ENCODE measurements at places on chromosomes 11 and 22. TPM values are rescaled to one million over a fixed set of nuclear protein-coding genes. Genes with fewer than 3 reads are reported as not detected.
A peak's percentile ranks its signal among the peaks of the same experiment; 100 is the strongest.

FLRT1 gene
- total RNA-seq = 0.96 TPM

CBLIF gene
- 0.48 TPM for total RNA-seq

TBX1 gene
- total RNA-seq = 0.80 TPM

PLAAT4 gene
- 9.9 TPM for total RNA-seq

- no peaks in the 10 kb centered on the region for H3K27me3 ChIP-seq
- DNase-seq = no peak
- H3K4me1 ChIP-seq = no peaks in the 10 kb centered on the region
- H3K36me3 ChIP-seq = no peaks in the 10 kb centered on the region
- no peak overlapping the region for H3K4me3 ChIP-seq
Measured at GRCh38 chr11:8766988-8767374, 84.4 kb downstream of the RPL27A start.

- H3K27ac ChIP-seq = peak within 1 kb of the TSS; percentile 88
- H3K27me3 ChIP-seq = no peaks in the 10 kb centered on the region
- H3K4me1 ChIP-seq = no peaks in the 10 kb centered on the region
- H3K36me3 ChIP-seq = no peaks in the 10 kb centered on the region
- peak; percentile 95 for DNase-seq
- peak within 1 kb of the TSS; percentile 92 for H3K4me3 ChIP-seq
Measured at GRCh38 chr11:74398244-74399159, at the start of gene PGM2L1. Gene PGM2L1 (minus strand): TSS chr11:74398433. CDS start chr11:74398161, 272 bp downstream.

DNA sequence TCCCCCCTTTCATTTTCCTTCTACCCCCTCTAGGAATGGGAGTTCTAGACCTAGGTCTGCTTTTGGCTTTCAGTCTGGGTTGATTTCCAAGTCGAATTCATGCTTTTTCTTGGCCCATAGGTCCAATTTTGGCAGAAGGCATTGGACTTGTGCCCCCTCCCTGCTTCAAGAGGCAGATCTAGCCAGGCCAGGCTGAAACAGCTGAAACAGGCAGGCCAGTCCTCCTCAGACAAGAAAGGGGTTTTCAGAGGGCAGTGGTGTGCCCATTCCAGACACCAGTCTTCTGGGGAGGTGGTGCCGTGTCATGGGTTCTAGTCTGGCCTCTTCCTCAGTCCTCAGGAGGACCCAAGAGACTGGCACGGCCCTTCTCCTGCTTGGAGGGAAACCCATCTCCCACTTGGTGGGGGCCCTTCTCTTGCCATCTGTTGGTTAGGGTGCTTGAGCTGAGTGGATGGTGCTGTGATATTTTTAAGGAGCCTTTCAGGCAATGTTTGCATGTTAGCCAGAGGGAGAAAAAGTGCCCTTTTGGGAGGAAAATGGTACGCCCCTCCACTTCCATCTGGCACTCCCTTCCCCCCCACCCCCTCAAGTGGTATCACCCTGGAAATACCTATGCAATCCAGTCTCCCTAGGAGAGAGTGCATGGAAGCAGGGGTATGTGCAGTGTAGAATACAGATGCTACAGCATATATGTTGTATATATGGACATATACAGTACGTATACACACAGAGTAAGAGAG, 53.6 kb downstream of the SYT13 start:
- H3K4me1 ChIP-seq = no peaks in the 10 kb centered on the region
- H3K27ac ChIP-seq = no peak overlapping the region
- H3K36me3 ChIP-seq = no peaks in the 10 kb centered on the region
- H3K4me3 ChIP-seq = no peak overlapping the region
- DNase-seq = no peak

- no peaks in the 10 kb centered on the region for H3K4me1 ChIP-seq
- H3K27me3 ChIP-seq = no peaks in the 10 kb centered on the region
- no peaks in the 10 kb centered on the region for H3K36me3 ChIP-seq
- no peak for DNase-seq
Measured at GRCh38 chr11:95897731-95898130, 26.2 kb downstream of the MTMR2 start.

GRCh38 chr11:12066056-12066798, 44.2 kb upstream of the MICAL2 start:
- H3K4me3 ChIP-seq = no peak overlapping the region
- no peaks in the 10 kb centered on the region for H3K36me3 ChIP-seq
- DNase-seq = no peak
- H3K4me1 ChIP-seq = peaks cover 5% of the 10 kb centered on the region

DNA sequence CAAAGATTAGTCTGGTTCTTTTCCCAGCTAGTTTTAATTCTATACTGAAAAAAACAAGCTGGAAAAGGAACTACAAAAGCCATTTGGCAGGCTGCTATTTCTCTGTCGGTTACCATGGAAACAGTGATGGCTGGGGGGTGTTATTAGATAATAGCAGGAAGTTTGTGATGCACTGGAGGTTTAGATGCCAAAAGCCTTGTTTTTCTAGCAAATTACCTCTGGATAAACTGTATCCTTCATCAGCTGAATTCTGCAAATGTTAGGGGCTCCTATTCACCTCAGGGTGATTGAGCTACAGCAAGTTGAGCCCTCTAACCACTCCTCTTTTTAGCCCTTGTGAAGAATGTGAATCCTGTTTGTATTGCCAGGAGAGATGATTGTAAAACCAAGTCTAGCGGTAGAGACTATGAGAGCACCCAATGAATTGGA, 25.2 kb downstream of the ALKBH3 start:
- H3K27me3 ChIP-seq = no peaks in the 10 kb centered on the region
- no peak overlapping the region for H3K4me3 ChIP-seq
- no peaks in the 10 kb centered on the region for H3K4me1 ChIP-seq
- H3K36me3 ChIP-seq = no peaks in the 10 kb centered on the region
- no peak overlapping the region for H3K27ac ChIP-seq

DNA sequence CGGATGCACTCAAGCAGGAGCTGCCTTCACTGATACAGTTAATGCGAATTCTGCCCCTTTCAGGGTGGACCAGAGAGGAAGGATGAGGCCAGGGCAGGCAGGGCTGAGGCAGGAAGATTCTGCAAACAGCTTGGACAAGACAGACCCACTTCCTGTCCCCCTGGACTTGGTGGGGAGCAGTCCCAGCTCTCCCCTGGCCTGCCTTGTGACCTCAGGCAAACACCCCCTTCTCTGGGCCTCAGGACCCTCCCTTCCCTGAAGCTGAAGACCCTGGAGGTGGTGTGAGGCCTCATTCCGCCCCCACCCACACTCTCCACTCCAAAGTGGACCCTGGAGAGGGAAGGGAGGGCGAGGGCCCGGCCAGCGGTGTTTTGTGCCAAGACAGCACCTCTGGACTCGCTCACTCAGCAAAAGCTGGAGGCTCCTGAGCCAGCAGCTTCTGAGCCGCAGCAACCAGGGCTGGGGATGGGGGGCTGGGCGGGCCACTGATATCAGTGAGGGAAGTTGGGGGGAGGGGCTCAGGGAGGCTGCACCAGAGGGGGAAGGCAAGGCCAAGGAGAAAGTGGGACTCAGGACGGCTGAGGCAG, 8.5 kb downstream of the RAB3IL1 start:
- no peaks in the 10 kb centered on the region for H3K27me3 ChIP-seq
- H3K36me3 ChIP-seq = no peaks in the 10 kb centered on the region
- no peak overlapping the region for H3K27ac ChIP-seq
- no peaks in the 10 kb centered on the region for H3K4me1 ChIP-seq

DNA sequence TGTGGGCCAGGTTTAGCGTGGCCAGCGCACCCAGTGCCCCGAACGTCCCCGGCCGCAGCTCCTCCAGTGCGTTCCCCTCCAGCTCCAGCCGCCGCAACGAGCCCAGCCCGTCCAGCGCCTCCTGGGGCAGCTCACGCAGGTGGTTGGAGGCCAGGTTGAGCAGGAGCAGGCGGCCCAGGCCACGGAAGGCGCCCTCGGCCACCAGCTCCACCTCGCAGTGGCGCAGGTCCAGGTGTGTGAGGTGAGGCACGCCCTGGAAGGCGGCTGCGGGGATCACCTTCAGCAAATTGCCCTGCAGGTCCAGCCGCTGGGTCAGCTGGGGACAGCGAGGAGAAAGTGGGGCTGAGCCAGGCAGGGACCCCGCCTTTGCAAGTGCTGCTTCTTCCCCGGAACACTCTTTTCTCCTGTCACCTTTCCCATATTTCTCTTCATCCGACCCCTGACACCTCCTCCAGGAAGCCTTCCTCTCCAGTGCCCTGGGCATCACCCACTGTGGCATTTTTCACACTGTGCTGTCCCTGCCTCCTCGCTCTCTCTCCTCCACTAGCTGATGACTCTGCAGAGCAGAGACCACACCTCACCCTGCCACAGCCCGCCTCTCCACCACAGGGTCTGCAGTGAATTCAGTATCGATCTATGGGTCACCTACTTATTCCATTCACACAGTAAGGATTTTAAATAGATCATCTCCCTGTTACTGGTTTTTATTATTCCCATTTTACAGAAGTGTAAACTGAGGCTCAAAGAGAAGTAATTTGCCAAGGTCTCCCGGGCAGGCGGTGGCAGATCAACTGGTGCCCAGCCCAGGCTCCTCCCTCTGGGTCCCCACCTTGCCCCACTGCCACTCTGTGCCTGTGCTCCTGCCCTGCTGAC, 1.9 kb downstream of the CHADL start:
- H3K4me3 ChIP-seq = peak overlapping the region; percentile 35
- no peaks in the 10 kb centered on the region for H3K36me3 ChIP-seq
- no peaks in the 10 kb centered on the region for H3K27me3 ChIP-seq
- no peak overlapping the region for H3K27ac ChIP-seq
- DNase-seq = no peak

DNA sequence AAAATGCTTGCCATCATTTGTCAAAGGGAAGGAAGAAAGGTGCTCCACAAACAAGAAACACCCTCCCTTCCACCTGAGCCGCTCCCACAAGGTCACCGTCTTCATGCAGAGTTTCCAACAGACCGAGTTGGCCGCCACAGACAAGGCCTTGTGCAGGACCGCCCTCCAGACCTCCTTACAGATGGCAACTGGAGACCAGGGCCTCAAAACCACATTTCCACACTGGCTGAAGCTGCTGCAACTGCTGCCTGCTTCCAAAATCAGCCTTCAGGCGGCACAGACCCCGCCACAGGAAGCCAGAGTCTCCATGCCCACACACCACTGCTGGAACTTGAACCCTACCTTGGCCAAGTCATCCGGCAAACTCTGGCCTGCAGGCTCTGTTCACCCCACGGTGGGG, 6.3 kb downstream of the DEAF1 start:
- H3K27ac ChIP-seq = no peak overlapping the region
- H3K4me1 ChIP-seq = peaks cover 9% of the 10 kb centered on the region
- H3K4me3 ChIP-seq = no peak overlapping the region
- H3K27me3 ChIP-seq = no peaks in the 10 kb centered on the region
- no peak for DNase-seq

DNA sequence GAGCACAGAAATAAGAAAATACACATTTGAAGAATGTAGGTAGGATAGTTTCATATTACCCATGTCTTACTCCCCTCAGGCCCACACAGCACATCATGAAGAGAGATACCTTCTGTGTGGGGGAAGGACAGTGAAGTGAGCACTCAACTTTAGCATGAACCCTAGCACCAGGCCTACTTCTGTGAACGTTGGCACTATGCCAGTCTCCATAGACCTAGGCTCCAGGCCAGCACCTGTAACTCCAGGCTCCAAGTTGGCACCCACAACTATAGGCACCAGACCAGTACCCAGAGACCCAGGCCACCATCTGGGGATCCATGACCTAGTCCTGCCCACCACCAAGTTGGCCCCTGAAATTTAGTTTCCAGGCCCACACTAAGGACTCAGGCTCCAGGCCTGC, 410.9 kb downstream of the INSC start:
- no peaks in the 10 kb centered on the region for H3K36me3 ChIP-seq
- H3K27me3 ChIP-seq = no peaks in the 10 kb centered on the region
- no peak overlapping the region for H3K4me3 ChIP-seq
- no peak for DNase-seq
- H3K4me1 ChIP-seq = no peaks in the 10 kb centered on the region

- DNase-seq = peak; percentile 24
- no peaks in the 10 kb centered on the region for H3K36me3 ChIP-seq
- no peaks in the 10 kb centered on the region for H3K27me3 ChIP-seq
- H3K4me1 ChIP-seq = no peaks in the 10 kb centered on the region
- H3K27ac ChIP-seq = peak overlapping the region; percentile 96
Measured at GRCh38 chr11:108221911-108222573, 396 bp downstream of the NPAT start.

- no peaks in the 10 kb centered on the region for H3K4me1 ChIP-seq
- no peak for DNase-seq
- H3K4me3 ChIP-seq = no peak overlapping the region
- no peaks in the 10 kb centered on the region for H3K36me3 ChIP-seq
- no peaks in the 10 kb centered on the region for H3K27me3 ChIP-seq
- H3K27ac ChIP-seq = no peak overlapping the region
Measured at GRCh38 chr11:1650034-1650917, 20.7 kb downstream of the KRTAP5-5 start.

DNA sequence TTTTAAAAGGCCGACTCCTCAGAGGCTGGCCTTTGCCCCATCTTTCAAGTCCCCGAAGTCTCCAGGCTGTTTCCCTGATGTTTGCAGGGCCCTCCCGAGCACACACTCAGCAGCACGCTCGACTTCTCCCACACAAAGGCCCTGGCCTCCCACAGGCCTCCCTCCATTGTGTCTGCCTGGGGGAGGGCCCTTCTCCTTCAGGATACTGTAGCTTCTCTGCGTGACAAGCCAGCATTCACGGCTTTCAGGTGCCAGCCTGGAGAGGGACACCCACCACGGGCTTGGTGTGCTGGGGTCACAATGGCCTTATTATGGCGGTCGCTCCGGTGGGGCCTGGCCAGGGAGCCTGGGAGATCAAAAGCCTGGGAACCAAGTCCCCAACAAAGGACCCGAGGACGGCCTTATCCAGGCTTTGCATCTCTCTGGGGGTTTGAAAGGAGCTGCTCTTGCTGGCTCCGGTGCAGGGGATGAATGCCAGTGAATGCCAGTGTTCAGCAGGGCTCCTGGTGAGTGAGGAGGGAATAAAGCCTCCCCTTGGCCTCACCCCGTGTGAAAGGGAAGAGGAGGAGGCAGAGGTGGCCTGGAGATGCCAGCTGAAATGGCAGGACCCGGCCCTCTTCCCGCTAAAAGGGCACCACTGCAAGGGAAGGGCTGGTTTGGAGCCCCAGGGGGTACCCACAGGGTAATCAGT, 55.0 kb downstream of the TRAF6 start:
- H3K4me3 ChIP-seq = no peak overlapping the region
- H3K36me3 ChIP-seq = no peaks in the 10 kb centered on the region
- no peak for DNase-seq
- peaks cover 13% of the 10 kb centered on the region for H3K4me1 ChIP-seq

GRCh38 chr11:88105526-88105925, 69.7 kb downstream of the RAB38 start:
- H3K27me3 ChIP-seq = no peaks in the 10 kb centered on the region
- DNase-seq = no peak
- no peak overlapping the region for H3K27ac ChIP-seq
- no peaks in the 10 kb centered on the region for H3K4me1 ChIP-seq
- H3K36me3 ChIP-seq = no peaks in the 10 kb centered on the region
- H3K4me3 ChIP-seq = no peak overlapping the region
